ENCODE measurements at places on chromosomes 4 and X.

DNA sequence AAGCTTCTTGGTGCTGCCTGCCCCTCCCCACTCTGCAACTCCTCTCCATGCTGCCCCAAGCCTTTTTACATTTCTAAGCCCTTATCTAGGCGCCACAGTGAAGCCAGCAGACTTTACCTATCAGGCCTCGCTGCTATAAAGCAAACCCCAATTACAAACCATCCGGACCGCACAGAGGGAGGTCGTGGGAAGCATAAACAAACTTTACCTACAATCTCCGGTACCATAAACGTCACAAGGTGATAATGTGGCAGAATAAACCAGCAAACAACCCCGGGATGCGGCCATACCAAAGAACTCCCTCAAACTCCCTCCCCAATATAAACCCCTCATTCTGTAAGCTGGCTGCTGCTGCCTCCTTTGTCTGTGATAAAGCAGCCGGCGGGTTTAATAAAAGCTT, 54.0 kb upstream of the ZCCHC13 start:
- DNase-seq = no peak

DNA sequence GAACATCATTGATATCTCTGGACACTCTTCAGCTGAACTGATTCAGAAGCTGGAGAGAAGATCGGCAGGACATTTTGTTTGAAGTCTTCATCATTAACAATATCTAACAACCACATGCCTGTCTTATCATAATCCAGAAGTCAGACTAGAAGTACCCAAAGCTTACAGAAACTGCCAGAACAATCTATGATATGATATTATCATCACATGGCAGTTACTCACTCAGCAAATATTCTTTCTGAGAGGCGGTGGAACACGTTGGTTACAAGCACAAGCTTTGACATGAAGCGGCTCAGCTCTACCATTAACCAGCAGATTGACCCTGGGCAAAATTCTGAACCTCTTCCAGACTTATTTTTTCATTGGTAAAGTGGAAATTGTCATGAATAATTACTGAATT, 69.4 kb upstream of the KIT start:
- no peak for DNase-seq

GRCh38 chr4:180456928-180457327, 1786.3 kb upstream of the TENM3 start:
- no peak for DNase-seq

DNA sequence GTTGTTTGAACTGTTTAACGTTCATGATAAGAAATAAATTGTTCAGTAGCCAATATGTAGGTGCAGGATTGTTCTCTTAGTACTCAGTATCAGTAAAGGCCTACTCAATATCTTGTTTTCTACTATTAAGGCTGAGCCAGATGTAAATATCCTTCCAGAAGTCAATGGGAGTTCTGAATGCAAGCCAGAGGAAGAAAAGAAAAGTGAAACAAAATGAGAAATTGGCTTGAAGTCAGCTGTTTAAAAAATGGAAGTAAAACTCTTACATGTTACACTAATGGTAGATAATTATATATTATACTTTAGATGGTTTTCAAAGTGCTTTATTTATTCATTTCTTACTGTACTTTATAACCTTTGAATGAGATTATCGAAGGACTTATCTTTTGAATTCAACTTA, 1417.9 kb downstream of the ADGRL3 start:
- no peak for DNase-seq

GRCh38 chr4:18051281-18051680, 29.7 kb upstream of the LCORL start:
- DNase-seq = no peak

DNA sequence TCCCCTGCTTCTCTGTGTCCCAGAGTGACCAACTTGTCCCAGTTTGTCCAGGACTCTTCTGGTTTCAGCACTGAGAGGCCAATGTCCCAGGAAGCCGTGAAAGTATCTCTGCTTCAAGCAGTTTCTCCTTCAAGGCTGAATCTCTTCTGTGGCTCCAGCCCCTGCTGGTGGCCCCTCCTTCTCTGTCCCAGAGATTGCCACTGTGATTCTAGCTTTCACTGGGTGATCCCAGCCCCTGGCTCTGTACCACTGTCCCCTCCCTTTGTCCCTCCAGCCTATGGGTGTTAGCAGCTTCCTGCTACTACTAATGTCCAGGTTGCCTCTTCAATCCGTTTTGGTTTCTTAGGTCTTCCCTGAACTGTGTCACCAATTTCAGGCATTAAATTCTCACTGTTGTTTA, 70.5 kb downstream of the SOX3 start:
- no peak for DNase-seq

GRCh38 chrX:40719218-40719617, 16.1 kb downstream of the MED14 start:
- no peak for DNase-seq

GRCh38 chr4:74327762-74328161, 19.5 kb downstream of the EPGN start:
- no peak for DNase-seq

DNA sequence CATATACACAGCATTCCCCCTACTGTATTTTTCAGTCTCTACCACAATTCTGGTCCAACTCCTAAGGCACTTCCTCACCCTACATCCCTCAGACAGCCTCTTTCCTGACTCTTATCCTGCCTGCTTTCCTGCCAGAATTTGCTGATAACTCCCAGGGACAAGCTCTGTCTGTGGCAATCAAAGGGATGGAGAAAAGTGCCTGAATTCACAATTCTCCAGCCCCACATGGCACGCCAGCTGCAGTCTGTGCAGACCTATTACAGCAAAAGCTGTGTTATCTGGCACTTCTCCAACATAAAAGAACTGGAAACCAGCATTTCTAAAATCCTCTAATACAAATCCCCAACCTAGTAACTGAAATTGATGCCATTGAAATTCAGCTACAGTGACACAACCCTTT, 404.8 kb downstream of the KLHL13 start:
- no peak for DNase-seq

DNA sequence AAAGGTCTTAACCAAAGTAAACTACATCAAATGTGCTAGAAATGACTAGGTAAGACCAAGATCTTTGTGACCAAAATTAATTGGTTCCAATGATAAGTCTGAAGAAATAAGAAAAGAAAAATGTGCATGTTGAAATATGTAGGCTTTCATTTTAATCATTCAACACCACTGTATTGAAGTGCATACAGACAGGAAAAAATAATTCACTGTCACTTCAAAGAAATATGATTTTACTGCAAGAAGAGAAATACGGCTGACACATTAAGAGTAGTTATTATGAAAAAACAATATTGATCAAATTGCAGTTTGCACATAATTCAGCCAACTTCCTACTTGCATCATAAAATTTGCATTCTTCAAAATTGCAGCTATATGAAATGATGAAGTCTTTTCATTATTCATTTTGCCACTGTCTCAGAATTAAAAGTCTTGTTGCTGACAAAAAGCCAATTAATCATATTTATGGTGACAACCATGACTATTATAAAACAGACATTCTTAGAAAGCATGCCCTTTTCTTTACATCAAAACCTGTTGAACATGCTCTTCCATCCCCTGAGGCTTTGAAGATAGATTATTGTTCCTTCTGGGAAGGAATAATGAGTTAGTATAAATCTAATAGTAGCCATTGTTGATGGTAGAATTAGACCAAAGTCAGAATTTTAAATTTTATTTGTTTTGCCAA, 405.9 kb upstream of the MAD2L1 start:
- no peak for DNase-seq

GRCh38 chr4:166657261-166657660, 577.0 kb downstream of the SPOCK3 start:
- DNase-seq = no peak

GRCh38 chr4:22322996-22323395, 192.9 kb downstream of the ADGRA3 start:
- no peak for DNase-seq

GRCh38 chrX:18575744-18576143, 96.2 kb downstream of the RS1 start:
- DNase-seq = no peak

DNA sequence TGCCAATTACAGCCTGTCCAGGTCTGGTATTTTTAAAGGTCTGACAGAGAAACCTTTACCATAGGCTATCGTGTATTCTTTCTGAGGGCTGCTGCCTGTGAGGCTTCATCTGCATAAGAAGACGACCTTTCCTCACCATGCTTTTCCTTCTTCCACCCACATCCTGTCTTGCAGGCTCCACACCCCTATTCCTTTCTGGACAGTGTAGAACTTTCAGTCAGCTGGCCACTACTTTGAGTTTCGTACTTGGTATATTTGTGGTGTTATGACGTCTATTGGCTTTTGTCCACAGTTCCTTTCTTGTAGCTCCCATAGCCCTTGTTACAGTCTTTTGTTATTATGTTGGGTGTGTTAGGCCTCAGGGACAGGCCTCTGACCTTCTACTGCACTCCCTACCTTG, 311.4 kb downstream of the RAPGEF2 start:
- no peak for DNase-seq

GRCh38 chr4:80307774-80308465, 27.6 kb upstream of the CFAP299 start:
- no peak for DNase-seq

GRCh38 chr4:169071747-169072146, 61.7 kb upstream of the CBR4 start:
- no peak for DNase-seq

GRCh38 chr4:143399113-143399949, 62.7 kb downstream of the GAB1 start:
- DNase-seq = no peak

DNA sequence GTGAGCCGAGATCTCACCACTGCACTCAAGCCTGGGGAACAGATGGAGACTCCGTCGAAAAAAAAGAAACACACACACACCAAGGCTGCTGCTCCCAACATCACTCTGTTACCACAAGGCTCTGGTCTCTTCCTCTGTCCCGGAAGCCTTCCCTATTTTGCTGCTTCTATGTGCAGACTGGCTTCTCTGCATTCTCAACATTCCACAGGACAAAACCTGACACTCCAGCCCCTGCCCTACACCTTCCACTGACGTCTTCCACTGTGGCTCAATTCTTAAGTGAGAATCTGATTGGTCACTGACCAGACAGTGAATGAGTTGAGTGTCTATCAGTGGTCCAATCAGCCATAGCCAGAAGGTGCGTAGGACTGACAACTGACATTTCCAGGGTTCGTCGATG, 5.9 kb downstream of the ODAPH start:
- no peak for DNase-seq

DNA sequence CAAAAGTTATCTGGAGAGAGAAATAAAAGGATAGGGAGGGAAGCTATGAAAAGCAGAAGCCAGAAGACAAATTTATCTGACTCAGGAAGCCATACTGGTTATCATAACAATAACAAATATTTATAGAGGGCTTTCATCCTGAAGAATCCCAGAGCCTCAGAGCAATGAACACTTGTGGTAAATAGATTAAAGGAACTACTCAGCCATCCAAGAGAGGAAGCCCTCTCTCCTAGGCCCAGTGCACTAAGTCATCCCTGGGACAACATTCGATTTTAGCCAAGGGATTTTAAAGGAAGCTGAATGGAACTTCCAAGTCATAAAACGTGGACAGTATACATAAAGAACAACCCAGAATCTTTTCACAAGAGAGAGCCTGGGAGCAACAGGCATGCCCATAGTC, 76.9 kb downstream of the COL4A6 start:
- no peak for DNase-seq

- DNase-seq = no peak
Measured at GRCh38 chr4:87502580-87503238, 26.5 kb downstream of the SPARCL1 start.

- DNase-seq = no peak
Measured at GRCh38 chr4:165720411-165721082, 152.5 kb upstream of the TLL1 start.

DNA sequence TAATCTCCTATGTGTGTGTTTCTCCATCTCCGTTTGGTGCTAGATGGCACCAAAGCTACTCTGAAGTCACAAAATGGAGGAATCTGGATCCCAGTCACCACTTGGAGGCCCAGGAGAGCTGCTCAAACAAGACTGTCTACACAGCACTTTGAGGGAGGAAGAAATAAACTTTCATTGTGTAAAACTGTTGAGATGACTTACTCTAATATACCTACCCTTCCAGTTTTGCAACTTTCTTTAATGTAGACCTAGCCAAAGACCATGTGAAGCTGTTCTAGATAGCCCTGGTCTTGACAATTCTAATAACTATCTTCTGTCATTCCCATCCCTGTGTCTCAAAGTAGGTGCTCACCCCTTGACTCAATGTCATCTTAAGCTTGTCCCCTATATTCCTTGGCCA, 52.8 kb upstream of the TAB3 start:
- DNase-seq = no peak

GRCh38 chr4:37802068-37802666, 24.3 kb upstream of the PGM2 start:
- DNase-seq = no peak

DNA sequence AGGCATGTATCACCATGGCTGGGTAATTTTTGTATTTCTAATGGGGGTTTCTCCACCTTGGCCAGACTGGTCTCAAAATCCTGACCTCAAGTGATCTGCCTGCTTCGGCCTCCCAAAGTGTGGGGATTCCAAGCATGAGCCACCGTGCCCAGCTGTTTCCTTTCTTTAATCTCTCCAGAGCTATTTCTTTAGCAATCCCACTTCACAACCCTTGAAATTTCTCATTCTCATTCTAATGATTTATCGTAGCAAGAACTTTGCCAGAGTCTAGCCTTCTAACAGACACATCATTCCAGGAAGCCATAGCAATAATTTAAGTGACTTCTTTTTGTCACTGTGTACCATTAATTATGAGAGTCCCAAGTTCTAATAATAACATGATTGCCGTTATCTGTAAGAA, 68.6 kb downstream of the RXFP1 start:
- no peak for DNase-seq

DNA sequence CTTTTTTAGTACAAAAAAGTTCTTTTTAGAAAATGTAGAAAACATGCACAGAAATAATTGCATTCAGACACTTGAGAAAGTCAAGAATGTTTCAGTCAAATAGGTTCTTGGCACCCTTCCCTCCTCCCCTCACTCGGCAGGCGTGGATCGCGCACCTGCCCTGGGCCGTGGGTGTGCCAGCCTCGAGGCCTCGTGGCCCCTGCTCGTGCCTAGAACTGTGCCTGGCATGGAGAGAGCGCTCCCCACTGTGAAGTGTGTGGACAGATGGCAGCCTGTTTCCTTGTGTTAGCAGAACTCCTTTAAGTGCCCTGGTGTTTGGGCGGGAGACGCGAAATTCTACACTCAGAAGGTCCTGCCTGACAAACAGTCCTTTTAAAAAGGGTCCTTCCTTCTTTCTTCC, 14.7 kb downstream of the RGS12 start:
- no peak for DNase-seq

- DNase-seq = no peak
Measured at GRCh38 chr4:8736090-8736825, 135.4 kb downstream of the HMX1 start.

DNA sequence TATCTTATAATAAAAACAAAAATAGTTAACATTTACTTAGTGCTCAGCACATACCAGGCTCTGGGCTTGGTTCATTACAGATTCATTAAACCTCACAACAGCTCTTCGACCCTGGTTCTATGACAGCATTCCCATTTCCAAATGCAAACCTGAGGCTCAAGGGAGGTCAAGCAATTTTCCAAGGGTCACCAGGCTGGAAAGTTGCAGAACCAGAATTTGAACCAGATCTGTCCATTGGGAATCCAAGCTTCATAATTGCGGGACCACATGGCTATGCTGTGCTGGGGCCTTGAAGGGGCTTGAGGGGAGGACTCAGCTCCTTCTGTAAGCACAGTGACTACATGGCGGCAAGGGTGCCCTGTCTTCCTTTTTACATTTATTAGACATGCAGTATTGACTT, 197.3 kb upstream of the LNX1 start:
- DNase-seq = no peak

- no peak for DNase-seq
Measured at GRCh38 chrX:40323977-40324376, 226.2 kb upstream of the BCOR start.
